ENCODE measurements at places on chromosomes 5 and 9.

- DNase-seq = no peak
Measured at GRCh38 chr5:149038336-149039080, 24.4 kb downstream of the SH3TC2 start.

DNA sequence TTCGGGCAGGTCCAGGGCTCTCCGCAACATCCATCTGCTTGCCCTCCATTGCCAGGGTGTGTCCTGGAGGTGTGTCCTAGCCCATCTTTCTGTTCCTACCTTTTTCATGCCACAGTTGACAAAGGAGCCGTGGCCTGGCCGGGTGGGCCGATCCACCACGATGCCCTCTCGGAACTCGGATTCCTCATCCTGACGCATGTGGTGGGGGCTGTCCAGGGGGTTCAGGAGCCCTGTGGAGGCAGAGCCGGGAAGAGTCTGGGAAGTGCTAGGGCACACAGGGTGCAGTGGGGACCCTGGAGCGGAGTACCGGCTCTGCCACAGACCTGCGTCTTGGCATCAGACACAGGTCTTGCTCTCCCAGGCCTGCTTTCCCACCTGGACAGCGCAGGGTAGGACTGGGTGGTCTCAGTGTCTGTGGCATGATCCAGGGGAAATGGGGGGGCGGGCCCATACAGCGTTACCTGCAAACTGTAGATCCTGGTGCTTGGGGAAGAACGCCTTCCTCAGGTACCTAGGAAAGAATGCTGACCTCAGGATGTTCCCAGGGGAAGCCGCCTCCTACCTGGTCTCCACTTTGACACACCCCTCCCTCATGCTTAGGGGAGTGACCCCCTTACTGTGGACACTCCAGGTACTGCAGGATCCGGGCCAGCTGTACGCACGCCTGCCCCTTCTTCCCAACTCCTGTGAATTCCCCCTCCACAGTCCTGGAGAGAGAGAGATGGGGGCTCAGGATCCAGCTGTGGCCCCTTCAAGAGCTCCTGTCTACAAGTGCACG lies 3.5 kb downstream of the SPOUT1 start:
- no peak for DNase-seq

DNA sequence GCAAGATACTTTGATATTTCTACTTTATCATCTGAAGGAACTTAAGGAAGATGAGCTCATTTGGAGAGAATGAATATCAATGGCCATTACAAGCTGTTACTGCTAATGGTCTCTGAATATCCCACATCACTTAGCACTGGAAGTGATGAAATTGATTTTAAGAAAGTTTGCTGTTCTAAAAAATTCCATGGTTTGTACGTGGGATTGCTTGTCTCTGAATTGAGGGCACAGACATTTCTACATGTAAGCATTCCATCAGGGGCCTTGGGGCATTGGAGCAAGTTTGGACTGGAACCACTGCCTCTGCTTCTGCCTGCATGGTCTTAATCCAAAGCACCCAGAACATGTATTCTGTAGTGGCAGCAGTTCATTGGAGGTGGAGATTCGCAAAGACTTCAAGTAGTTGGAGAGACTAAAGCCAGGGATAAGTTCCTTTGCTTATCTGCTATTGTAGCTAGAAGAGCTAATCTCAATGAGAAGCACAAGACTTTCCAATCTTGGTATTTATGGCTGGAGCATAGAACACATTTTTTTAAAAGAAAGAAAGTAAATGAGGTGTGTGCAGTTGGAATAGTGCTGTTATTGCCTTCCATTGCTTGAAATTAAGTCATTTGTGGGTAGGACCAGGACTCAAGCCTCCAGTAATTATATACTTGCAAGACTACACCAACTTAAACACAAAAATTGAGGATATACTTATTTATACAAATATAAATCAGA lies 424.2 kb downstream of the SPATA31D1 start:
- DNase-seq = no peak

DNA sequence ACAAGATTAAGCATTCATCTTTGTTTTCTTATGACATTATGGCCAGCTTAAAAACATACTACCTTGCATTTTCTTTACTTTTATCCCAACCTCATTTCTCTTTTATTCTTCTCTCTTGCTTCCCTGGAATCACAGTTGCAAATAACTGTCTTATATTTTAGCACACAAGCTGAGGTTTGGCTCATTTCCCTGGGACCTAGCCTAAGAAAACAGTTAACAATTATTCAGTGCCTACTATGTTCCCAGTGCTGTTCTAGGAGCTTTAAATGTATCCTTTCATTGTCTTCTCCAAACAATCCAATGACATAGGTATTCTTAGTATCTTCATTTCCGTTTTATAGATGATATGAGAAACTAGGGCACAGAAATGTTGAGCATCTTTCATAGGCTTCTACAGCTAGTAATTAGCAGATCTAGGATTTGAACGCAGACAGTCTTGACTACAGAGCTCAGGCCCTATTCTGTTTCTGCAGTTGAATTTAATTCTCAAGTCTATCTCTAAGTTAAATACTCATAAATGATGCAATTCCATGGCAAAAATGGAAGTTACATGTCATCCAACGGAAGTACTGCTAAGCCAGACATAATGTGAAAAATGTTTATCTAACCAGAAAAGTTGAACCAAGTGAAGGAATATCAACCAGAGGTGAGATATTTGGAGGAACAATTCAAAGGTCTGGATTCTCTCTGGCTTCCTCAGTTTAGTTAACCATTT lies 52.3 kb upstream of the MTAP start:
- DNase-seq = no peak

DNA sequence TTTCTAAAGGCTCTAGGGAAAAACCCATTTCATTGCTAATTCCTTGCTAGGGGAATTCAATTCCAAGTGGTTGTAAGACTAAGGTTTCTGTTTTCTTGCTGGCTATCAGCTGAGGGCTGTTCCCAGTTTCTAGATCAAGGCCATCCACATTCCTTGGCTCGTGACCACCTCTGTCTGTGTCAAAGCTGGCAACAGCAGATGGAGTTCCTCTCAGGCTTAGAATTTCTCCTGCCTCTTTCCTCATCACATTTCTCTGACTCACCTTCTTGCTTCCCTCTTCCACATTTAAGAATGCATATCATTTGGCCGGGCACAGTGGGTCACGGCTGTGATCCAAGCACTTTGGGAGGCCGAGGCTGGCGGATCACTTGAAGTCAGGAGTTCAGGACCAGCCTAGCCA lies 19.0 kb downstream of the DAB2IP start:
- no peak for DNase-seq

- no peak for DNase-seq
Measured at GRCh38 chr5:61132559-61132958, 29.7 kb downstream of the SMIM15 start.

DNA sequence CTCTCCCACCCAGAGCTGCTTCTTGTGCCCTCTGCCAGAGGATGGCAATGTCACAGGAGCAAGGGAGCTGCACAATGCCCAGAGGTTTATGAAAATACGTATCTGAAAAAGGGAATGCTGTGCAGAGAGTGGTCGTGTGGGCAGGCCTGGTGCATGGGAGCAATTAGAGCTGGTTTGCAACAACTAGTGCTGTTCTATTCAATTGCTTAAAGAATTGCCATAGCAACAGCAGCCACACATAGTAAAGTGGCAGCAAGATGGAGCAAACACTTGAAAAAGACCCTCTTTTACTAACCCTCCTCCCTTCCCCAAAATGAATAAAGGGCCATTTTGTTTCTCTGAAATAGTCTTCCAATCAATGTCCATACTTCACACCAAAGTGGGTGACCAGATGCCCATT lies 166.3 kb downstream of the CRB2 start:
- DNase-seq = no peak

- no peak for DNase-seq
Measured at GRCh38 chr9:126849591-126850225, 10.7 kb upstream of the ZBTB34 start.

- no peak for DNase-seq
Measured at GRCh38 chr9:114774524-114774923, 31.3 kb downstream of the TNFSF15 start.

DNA sequence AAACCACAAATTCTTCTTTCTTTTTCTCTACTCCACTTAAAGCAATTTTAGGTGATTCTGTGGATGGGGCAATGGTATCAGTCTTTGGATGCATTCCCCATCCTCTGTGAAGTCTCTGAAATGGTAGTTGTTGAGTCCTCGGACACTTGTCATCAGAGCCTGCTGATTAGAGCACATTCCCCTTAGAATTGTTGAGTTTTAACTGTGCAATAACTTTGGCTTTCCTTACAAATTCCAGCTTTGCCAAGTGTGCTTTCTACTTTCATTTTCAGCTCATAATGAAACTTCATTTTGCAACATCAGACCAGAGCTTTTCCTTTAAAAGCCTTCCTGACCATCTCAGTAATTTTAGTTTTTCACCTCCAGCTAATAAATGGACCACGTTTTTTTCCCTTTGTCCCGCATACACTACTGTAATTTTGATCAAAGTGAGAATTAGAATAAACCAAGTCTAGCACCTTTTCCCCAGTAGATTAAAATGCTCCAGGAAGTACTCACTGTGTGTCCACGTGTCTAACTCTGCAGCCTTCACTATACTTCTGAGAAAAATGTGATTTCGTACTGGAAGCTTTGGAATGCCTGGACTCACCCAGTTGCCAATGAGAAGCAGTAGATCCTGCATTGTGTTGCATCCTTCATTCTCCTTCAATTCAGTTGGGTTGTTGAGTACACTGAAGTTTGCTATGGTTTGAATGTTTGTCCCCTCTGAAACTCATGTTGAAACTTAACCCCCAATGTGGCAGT lies 135.6 kb downstream of the NTRK2 start:
- DNase-seq = no peak

DNA sequence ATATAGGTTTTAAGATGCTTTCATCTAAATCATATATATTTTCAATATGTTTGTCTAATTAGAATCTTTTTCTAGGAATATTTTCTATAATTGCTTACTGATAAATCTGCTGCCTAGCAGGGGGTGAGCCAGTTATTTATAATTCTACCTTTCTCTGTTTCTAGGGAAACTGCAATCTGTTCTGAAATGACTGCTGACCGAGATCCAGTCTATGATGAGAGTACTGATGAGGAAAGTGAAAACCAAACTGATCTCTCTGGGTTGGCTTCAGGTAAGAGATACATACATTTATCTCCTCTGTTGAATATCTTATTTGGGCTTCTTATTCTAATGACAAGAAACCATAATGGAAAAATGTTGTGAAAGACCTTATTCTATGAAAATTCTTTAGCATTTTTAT lies 127.3 kb downstream of the XRCC4 start:
- DNase-seq = no peak

- DNase-seq = no peak
Measured at GRCh38 chr5:147863454-147864158, 14.9 kb upstream of the SCGB3A2 start.

Data from esophagus squamous epithelium (tissue), 5 donors.